ENCODE measurements at places on chromosomes 1 and 21.

DNA sequence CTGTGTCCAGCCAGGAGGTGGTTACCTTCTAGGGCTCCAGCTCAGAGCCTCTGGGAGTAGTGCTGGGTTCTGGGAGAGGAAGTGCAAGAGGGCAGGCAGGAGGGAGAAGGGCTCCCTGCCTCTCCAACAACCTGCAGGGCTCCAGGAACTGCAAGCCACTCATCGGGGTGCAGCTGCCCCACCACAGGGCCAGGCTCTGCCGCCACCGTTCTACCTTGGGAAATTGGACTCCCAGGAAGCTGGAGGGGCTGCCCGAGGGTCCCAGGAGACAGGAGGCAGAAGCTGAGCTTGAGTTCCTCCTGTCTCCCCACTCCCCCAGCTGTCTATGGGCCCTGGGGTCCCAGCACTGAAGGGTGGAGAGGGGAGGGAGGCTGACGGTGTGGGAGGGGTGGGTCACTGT is 7.4 kb upstream of the PRDM16 start:
- DNase-seq = no peak

GRCh38 chr1:21508580-21509350 is 458 bp upstream of the ALPL start:
- DNase-seq = peak; percentile 92

GRCh38 chr1:86976664-86977063 is 62.2 kb downstream of the HS2ST1 start:
- no peak for DNase-seq

- DNase-seq = no peak
These were observed 566.1 kb downstream of the LTN1 start for GRCh38 chr21:28426545-28426944.

DNA sequence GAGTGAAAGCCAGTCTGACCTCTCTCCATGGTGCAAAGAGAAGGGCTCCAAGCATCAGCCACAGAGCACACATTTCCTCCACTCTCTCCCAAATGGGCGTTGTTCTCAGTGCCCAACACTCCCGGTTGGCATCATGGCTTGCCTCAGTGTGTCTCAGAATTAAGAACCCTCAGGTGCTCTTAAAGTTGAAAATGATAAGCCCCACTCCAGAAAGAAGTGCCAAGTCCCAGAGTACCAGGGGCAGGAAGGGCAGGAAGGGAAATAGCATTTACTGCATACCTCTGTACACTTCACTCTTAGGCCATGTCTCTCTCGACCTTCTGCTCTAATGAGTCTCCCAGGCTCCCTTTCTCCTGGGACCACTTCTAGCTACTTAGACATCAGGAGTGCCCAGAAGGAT is 15.2 kb upstream of the ARHGEF2 start:
- no peak for DNase-seq

DNA sequence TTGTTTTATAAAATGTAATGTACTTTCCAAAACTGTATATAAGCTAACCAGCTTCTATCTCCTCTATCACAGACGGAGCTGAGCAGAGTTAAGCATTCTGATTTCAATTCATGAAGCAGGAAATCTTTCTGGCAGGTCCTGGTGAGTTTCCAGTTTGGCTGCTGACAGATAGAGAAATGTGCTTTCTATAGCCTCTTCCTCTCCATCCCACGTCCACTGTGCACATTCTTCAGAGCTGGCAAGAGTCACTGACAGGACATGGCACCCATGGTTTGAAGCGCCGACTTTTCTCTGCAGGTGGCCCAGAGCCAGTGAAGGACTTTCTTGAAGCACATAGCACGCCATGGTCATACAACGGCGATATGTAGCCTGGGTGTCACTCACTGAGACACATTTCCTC is 52.3 kb upstream of the POU2F1 start:
- no peak for DNase-seq

DNA sequence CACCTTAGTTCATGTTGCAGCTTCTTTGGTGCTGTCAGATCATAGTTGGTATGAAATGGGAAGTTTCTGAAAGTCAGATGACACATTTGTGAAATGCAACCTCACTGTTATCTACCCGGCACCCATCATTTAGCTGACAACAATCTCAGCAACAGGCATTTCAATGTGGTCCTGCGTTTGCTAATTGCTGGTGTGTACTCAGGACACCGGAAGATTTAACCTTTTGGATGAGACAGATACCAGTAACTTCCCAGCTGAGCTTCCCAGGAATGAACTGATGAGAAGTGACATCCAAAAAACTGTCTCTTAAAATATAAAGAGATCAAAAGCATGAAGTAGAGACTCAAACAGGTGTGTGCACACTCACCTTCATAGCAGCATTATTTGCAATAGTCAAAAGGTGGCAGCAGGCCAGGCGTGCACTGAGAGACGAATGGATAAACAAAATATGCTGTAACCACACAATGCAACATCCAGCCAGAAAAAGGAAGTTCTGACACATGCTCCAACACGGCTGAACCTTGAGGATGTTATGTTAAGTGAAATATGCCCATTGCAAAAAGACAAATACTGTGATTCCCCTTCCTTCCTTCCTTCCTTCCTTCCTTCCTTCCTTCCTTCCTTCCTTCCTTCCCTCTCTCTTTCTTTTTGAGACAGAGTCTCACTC is 7.9 kb upstream of the CLDN14 start:
- no peak for DNase-seq

DNA sequence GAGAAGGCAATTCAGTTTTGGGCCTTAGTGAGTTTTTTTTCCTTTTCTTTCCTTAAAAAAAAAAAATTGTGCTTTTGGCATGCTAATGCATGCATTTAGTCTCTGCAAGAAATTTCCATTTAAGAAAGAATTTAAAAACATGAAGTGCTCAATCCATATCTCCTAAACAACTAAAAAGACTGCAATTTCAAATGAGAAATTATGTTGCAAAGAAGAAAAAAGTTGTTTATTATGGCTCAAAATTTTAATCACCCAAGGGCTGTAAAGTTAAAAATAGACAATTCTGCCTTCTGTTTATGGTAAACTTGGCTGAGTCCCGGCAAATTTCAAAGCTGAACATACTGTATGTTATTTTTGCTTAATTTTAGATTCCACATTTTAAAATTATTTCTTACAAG is 59.7 kb downstream of the NFIA start:
- no peak for DNase-seq

DNA sequence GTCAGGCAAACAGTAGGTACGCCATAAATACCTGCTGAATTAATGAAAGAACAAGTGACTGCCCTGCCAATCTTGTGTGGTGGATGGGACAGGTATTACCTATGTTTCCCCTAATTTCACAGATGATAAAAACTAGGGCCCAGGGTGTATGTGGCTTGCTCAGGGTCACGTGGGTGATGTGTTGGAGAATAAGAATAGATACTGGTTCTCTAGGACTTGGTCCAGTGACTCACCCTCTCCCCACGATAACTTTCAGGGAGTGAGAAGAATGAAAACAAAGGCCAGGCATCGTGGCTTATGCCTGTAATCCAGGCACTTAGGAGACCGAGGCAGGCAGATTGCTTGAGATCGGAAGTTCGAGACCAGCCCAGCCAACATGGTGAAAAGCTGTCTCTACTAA is 26.7 kb downstream of the SLC26A9 start:
- DNase-seq = no peak

- DNase-seq = no peak
These were observed 33.0 kb upstream of the KCNN3 start for GRCh38 chr1:154902938-154903566.

DNA sequence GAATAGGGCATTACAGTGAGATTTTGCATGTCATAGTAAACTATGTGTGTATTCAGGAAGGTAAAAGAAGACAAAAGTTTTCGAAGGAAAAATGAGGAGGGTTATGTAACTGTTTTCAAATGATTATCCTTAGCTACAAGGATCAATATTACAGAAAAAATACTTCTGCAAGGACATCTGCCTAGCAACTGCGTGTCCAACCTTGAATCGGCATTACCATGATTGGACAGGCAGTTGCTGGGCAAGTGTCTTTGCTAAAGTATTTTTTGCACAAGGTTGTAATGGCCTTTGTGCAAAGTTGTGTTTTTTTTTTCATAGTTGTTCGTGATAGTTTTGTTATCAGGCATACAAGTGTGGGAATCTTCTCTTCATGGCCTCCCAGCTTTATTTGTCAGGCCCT is 136.8 kb downstream of the FASLG start:
- no peak for DNase-seq

DNA sequence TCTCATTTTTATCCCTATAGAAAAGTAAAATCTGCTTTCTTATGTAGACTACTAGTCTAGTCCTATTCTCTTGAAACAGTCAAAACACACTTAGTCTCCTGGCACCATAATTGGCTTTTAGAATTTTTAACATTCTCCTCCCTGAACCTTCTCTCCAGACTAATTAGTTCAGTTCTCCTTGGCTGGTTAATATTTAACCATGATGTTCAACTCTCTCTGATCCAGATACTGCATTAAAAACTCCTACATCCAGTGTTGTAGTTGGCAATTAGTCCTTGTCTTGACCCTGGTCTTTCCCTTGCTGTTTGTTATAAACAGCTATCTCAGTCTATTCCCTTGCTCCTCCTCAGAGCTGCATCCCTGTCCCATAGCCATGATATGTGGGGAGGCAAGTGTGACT is 422.9 kb upstream of the BEND5 start:
- DNase-seq = no peak

GRCh38 chr1:16124377-16125087 is 31.3 kb downstream of the EPHA2 start:
- no peak for DNase-seq

- DNase-seq = no peak
These were observed 38.0 kb upstream of the PTGFRN start for GRCh38 chr1:116871779-116872146.

- no peak for DNase-seq
These were observed 753 bp downstream of the C1orf210 start for GRCh38 chr1:43284546-43285110.

DNA sequence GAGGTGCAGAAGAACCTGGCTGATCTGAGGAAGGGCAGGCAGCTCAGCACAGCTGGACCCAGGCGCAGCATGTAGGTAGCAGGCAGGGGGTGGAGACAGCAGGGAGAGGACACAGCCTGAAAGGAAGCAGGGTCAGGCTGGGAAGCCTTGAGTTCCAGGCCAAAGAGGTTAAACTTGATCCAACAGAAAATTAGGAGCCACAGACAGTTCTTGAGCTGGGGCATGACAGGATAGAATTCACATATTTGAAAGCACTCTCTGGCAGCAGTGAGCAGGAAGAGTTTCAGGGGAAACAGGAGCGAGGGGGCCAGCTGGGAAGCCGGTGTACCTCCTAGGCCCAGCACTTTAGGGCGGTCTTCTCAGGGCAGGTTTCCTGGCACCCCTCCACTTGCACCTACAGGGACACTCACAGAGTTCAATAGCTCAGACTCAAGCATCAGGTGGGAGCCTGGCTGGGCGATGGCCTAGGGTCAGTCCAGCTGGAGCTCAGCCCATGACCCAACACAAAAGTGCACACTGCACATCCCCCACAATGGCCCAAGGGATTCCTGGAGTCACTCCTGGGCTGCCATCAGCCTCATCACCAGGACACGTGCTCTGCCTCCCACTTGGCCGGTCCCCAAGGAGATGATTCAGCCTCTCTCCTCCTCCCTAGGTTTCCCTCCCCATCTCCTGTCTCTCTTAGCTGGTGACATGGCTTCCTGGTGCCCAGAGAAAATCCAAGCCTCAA is 22.7 kb downstream of the MATN1 start:
- DNase-seq = no peak

GRCh38 chr1:62057641-62058290 is 136.9 kb upstream of the L1TD1 start:
- no peak for DNase-seq

DNA sequence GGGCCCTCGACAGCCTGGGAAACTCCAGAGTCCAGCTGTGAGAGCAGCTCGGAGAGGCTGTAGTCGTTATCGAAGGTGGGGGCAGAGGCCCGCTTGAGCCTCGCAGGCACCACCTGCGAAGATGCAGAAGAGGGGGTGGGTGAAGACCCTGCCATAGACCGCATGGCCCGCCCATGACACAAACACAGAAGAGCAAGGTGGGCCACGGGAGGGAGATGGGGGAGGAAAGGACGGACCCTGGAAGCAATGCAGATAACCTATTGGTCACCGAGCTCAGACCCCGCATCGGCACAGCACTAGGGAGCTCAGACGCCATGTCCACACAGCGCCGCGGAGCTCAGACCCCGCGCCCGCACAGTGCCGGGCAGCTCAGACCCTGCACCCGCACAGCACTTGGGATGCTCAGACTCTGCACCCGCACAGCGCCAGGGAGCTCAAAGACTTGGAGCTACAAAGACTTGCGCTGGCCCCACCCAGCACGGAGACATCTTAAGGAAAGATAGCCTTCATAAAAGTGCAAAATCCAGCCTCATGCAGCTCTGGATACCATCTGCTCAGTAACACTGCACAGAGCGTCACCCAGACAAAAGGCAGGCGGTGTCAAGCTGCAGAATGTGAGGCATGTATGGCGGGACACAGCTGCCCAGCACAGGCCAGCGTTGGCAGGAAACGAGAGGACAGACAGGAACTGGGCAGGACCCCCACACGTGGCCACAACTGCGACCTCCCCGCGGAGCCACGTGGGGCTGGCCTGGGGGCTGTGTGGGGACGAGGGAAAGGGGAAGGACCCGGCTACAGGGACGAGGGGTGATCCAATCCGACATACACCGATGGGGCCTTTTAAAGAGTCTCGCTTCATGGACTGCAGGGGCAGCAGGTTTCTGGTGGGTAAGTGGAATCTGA is 22.6 kb downstream of the RIPK4 start:
- no peak for DNase-seq

DNA sequence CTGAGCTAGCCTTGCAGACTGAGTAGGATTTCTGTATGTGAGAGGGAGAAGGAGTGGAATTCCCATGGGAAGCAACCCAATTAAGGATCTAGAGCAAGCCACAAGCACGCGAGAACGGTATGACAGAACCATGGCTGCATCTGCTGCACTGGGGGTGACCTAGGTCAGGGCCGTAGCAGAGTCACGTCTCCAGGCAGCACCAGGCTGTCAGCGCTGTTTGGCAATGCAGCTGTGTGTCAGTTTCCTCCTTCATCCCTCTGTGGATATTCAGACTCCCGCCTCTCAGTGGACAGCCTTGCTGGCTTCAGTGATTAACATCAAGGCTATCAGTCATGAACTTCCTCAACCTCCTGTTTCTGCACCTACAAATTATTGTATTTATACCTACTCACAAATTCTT is 118.1 kb upstream of the PPP2R5A start:
- no peak for DNase-seq

DNA sequence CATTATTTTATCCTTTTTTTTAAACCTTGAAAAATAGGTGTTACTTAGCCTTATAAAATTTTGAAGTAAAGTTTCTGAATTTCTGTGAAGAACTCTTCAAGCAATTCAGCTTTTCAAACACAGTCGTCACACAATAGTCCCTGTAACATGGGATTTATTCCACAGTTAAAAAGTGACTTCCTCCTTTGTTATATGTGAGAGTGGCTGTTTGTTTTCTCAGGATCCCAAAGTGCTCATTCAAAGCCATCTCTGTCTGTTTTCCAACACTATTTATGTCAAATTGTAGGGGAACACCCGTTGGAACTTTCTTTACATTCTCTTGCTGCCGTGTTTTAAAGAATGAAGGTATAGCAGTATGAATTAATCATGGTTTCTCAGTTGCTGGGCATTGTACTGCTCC is 80.8 kb upstream of the GPR52 start:
- no peak for DNase-seq

Data from ELF-1 (cell line).